Cardiac fibroblast (primary cell): ENCODE measurements at places on chromosomes 1 and 21.

DNA sequence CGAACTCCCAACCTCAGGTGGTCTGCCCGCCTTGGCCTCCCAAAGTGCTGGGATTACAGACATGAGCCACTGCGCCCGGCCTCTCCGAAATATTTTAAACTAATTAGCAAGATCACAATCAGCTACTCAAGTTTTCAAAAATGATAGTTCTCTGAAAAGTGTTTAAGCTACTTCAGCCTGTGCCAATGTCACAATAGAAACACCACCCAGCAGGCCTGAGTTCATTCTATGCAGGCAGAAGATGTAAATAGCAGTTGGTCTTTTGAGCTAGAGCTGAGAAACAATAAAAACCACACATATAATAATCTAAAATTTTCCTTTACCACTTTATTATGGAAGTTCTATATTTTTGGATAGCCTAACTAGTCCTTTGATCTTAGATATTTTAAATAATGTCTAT is 96.1 kb downstream of the LRRC40 start:
- DNase-seq, result no peak

DNA sequence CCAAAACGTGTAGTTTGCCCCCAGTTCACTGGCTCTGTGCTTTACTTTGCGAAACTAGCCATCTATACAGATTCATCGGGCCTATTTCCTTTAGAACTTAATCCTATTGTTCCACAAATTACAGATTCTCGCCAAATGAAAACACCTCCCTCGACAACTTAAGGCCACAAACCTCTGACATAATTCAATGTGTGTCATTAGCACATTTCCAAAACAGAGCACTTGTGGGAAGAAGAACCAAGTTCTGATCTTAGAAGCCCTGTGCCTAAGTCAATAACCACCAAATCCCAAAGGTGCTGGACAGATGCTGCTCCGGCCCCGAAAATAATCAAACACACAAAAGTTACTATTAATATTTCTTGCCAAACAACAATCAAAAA is 93.9 kb downstream of the SLC45A1 start:
- DNase-seq, result no peak

- no peak for DNase-seq
These were observed 31.6 kb downstream of the TTLL7 start for GRCh38 chr1:83967336-83967735.

GRCh38 chr1:9909234-9910046 is 629 bp downstream of the CTNNBIP1 start:
- DNase-seq, result peak; percentile 22

DNA sequence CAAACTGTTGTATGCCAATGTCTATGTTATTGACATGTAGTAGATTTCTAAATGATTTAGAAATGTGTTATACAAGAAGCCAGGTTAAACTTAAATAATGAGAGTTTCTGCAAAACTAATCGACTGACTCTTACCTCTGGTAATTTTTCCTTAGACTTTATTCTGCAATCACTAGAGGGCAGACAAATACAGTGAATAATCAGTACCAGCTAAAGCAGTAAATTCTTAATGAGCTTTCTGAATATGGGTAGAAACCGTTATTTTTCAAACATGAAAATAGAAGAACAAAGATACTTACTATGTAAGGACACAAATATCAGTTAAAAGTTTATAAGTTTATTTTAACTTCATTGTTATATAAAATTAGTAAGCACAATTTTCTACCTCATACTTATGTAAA is 97.9 kb upstream of the RGS1 start:
- DNase-seq, result peak; percentile 71

DNA sequence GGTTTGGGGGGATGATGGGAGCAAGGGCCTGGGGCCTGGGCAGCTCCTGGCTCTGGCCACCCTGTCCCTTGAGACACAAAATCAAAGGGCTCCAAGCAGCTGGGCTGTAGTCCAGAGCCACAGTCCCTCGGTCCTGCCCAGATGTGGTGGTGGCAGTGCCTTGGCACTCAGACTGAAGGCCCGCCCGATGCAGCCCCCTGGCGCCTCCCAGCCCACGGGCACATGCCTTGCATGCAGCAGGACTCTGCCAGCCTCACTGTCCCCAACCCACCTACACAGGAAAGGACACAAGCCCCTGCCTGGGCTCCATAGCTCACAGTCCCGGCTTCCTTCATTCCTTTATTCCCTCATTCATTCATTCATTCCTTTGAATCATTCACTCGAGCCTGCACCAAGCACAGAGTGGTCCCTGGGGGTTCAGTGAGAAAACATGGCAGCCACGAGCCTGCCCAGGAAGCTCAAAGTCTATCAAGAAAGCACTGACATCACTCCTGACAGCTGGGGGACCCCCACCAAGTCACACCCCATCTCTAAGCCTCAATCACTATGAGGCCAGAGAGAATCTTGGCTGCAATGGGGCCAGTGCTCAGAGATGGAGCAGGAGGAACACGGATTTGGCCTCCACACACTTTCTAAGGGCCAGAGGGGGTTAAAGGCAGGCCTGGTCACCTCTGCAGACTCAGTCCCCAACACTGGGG is 5.8 kb downstream of the SDC3 start:
- no peak for DNase-seq

DNA sequence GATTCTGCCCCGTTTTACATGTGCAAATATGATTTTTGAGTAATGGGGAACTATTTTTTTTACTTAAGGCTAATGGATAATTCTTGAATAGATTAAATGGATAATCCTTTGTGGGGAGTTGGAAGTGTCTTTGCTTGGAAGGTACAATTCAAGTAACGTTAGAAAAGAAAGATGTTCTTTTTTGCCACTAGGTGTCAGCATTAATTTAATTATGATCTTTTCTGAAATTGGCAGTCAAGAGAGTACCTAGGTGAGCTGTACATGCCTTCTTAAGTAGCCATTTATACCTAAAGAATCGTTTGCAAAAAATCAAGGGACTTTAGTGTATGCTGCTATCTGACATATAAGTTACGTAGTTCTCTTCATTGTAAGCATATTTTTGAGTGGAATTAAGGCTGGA is 2.2 kb downstream of the FBXO28 start:
- DNase-seq, result peak; percentile 71

GRCh38 chr21:41678016-41678923 is 88.6 kb downstream of the RIPK4 start:
- no peak for DNase-seq

- peak; percentile 11 for DNase-seq
These were observed 150.1 kb upstream of the SOD1 start for GRCh38 chr21:31509194-31510017.

GRCh38 chr1:11482198-11482597 is 3.2 kb downstream of the DISP3 start:
- no peak for DNase-seq

GRCh38 chr1:10556430-10557005 is 81.8 kb downstream of the PEX14 start:
- DNase-seq, result no peak

DNA sequence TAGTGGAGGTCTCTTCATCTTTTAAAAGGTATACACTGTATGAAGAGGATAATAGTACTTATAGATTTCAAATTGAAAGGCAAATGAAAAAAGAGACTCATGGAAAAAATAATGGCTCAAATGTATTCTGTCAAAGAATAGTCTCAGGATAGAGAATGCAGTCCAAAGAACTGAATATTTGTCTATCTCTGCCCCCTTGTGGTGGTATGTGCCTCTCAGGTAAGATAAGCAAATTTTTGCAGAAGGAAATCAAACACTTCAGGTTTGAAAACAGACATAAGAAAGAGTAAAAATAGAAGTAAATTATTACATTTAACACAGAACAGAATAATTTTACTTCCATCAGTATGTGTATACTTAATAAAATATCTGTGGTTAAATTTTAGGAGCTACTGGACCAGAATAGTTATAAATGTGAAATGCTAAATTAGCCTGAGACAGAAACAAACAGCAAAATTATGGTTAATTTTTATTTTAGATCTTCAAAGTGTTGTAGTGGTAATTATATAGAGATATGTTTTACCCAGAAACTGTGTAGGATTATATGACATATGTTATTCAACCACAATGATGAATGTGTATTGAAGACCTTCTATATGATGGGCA is 164.4 kb upstream of the PALMD start:
- peak; percentile 75 for DNase-seq

DNA sequence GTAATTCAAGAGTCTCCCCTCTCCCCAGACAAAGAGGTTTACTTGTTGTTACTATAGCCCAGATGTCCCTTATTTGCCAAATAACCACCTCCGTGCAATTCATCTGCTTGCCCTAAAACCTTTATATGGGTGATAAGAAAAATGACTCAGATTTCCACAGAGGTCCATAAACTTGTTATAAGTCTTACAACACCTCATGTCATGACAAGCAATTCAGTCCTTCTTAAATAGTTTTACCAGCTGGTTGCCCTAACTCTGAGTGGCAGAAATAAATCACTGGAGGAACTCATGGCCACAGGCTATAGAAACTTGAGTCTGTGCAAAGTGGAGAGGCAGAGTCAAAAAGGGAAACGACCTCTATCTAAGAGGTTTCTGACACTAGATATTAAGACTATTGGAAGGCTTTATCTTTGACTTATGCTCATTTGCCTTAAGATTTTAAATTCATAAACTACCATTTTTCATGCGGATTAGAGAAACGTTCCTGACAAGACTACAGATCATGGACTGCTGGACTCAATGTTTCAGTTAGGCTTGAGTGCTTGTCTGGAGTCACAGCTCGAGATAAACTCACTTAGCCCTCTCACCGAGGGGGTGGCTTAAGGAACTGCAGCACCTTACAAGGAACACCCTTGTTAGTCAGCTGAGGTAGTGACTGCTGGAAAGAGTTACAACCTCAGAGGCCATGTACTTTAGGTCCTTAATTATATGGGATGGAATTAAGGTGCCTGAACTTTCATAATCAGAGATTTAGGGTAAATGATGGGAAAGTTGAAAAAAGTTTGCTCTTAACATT is 662.5 kb upstream of the USP24 start:
- peak; percentile 21 for DNase-seq

- DNase-seq, result peak; percentile 85
These were observed 504 bp downstream of the H6PD start for GRCh38 chr1:9235096-9235459.

DNA sequence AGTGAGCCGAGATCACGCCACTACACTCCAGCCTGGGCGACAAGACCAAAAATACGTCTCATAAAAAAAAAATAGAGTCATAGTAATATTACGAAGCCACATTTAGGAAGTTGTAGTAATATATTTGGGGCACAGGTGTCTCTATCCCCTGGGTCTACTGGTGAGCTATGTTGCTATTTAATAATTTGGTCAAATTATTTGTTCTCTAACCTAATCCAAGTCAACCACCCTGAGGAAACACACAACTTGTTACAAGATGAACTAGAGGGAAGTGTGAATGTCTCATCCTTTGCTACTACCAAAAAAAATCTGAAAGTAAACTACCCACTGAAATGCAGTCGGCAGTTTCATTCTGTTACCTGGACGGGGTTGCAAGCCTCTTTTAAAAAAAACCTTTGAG is 35.3 kb downstream of the RGS8 start:
- DNase-seq, result no peak

DNA sequence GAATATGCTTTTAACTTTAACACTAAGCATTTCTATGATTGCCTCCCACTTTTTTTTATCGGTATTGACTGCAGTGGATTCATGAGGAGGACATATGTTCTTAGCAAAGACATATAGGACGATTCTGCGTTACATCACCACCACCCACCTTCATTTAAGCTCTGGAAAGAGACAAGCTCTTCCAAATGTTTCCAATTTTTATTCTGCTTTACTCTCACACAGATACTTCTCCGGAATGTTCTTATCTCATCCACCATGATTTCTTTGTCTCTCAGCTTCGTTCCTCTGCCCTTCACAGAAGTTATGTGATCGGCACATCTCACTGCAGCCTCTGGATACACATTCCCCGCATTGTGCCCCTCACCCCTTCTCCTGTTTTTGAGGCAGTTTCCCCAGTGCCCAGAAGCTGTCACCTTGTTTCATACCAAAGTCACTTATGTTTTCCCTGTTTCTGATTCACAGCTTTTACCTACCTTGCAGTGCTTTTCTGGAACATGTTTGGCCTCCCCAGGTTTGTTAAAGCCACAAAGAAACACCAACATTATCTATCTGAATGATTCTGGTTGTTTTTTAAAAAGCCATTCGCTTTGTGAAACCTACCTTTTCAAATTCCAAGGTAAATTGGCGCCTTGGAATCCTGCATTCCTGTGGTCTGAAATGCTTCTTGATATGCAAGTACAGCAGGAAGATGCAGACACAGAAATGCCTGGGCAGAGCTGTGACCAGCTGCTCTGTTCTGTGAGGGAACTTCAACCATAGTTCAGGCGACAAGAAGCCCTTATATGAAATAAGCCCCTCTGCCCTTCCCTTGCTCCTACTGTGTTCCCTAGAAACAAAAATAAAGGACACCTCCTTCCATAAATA is 1020.2 kb downstream of the TTLL7 start:
- no peak for DNase-seq

DNA sequence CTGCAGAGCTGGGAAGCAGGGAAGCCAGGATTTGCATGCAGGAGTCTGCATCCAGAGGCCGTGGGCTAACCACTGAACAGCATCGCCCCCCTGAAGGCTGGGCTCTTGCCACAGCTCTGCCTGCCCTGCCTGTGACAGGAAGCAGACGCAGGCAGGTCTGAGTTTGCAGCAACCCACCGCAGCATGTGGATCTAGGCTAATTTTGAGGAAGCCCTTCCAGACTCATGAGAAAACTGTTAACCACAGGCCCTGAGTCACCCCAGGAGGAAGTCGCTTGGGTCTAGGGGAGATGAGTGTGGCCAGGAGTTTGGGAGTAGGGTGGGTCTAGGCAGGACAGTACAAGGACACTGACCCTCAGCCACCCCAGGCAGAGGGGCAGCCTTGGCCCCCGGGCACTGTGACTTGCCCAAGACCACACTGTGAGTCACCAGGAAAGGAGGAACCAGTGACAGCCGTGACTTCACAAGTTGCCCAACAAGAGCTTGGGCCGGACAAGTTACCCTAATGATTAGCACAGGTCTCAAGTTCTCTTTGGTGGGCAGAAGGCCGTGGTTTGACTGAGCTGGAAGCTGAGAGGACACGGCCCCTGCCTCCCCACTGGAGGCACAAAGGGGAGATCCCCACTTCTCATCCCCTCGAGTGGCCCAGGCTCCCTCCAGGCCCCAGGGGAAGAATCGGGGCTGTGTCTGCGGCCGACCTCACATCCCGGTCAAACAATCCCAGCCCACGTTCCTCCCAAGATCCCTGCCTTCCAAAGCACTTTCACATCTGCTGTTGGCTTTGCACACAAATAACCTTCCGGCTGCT is 826 bp downstream of the LAPTM5 start:
- DNase-seq, result peak; percentile 83

- peak; percentile 2 for DNase-seq
These were observed 283.5 kb downstream of the C1orf94 start for GRCh38 chr1:34460193-34460592.

DNA sequence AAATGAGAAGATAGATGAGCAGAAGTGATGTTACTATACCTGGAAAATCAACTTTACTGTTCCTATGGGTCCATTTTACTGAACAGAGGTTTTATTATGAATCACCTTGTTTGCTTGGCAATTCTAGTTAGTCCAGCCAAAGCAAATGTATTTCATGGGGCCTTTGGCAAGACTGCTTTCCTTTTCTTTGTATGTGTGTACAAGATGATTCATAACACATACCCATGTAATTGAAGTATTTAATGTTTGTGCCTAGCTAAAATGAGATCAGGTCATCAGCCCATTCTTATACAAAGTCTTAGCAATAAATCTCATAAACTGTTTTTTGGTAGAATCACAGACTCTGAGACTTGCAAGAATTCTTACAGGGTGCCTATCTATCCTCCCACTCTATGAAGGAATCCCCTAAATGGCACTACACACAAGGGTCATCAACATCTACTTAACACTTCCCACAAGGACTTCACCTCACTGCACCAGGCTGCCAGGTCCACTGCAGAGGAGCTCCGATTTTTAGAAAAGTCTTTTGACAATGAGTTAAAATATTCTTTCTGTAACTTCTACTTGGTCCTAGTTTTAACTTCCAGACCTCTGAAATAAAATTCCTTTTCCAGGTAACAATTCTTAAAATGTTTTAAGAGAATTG is 58.5 kb downstream of the LPAR3 start:
- peak; percentile 61 for DNase-seq
